ENCODE measurements at places on chromosomes 5 and 9.

GRCh38 chr5:14041528-14042192, 97.2 kb upstream of the DNAH5 start:
- DNase-seq: no peak

DNA sequence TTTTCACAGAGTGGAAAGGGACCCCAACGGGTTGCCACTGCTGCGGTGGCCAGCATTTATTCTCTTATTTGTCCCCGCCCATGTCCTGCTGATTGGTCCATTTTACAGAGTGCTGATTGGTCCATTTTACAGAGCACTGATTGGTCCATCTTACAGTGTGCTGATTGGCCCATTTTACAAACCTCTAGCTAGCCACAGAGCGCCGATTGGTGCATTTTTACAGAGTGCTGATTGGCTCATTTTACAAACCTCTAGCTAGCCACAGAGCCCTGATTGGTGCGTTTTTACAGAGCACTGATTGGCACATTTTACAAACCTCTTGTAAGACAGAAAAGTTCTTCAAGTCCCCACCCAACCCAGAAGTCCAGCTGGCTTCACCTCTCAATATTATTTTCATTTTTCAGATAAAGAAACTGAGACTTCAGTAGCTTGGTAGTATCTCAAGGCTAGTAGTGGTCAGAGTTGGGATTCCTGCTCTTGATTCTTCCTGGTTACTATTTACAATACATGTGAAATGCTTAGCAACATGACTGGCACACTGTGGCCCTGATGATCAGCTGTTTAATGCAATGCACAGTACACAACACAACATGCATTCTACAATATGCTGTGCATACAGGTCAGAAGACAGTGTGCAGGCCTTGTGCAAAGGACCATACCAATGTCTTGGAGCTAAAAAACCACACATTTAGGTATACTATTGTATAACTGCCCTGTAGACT, 63.6 kb upstream of the BOD1 start:
- no peak for DNase-seq

GRCh38 chr9:134522502-134522848, 119.1 kb upstream of the COL5A1 start:
- no peak for DNase-seq

GRCh38 chr5:110056580-110057114, 366.9 kb downstream of the MAN2A1 start:
- no peak for DNase-seq

DNA sequence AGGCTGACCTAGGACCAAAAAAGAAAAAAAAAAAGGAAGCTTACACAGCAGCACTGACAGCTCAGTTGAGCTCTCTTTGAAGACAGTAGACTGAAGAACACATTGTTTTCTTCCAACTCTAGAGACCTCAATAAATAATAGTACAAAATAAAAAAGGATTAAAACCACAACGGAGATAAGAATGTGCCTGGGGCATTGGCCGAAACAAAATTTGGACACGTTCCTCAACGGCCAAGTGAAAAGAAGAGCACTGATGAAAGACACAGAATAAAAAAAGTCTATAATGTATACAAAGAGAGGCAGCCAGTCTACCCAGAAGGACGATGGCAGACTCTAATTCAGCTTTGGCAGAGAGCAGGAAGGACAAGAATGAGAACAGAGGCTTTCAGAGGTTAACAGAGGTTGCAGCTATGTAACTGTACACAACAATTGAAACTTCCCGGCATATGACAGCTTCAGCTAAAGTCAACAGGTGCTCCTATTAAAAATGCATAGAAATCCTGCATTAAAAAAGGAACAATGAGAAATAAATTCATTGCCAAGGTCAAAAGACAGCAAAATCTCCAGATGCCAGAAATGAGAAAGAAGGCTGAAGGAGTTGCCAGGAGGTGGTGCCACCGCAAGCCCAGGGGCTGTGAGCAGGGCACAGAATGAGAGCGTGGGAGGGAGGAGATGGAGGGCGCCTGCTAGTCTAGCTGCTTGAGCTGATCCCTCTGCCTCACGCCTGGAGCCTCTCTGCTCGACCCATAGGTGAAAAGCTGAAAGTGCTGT, 113.9 kb downstream of the DCP2 start:
- DNase-seq: no peak

DNA sequence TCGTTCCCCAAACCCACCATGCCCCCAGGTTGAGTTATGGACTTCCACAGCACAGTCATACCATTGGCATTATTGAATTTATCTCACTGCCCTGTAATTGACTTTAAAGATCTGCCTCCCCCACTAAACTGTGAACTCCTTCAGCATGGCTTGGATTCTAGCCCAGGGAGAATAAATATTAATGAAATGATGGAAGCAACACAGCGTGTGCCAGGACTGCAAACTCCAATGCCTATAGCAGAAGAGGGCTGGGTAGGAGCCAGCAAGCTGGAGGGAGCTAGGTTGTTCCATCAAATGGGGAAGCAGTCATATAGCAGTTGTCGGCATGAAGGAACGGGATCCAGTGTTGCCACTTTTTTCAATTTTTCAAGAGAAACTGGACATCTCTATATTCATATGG, 69.0 kb upstream of the MSX2 start:
- DNase-seq: no peak

DNA sequence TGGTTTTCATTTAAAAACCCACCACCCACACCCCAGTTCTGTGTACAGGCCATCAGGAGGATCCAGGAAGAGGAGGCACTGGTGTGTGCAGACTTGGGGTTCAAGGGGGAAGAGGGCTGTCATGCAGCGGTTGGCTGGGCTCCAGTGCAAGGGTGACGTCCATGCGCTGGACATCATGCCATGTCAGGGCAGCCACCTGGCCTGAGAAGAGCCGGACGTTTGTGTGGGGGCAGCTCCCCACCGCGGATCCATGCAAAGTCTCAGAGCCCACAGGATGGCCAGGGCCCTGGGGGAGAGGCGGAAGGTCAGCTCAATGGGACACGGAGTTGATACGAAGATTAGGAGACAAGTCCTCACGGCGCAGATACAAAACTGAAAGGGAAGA, 11.1 kb downstream of the BRD9 start:
- DNase-seq: no peak

GRCh38 chr5:14900693-14901461, 29.3 kb upstream of the ANKH start:
- DNase-seq: no peak
